Prostate gland (tissue), 2 donors: ENCODE measurements at places on chromosomes 13 and 19. TPM values are rescaled to one million over a fixed set of nuclear protein-coding genes. Genes with fewer than 3 reads are reported as not detected.

Gene RGCC
- 87.0 TPM for total RNA-seq

Gene GEMIN7
- 13.9 TPM for total RNA-seq

GRCh38 chr19:19451429-19452242 lies 46.2 kb downstream of the GATAD2A start:
- H3K4me3 ChIP-seq, result no peak overlapping the region
- DNase-seq, result no peak
- H3K27ac ChIP-seq, result no peak overlapping the region
- no peaks in the 10 kb centered on the region for H3K36me3 ChIP-seq
- no peaks in the 10 kb centered on the region for H3K4me1 ChIP-seq

- no peaks in the 10 kb centered on the region for H3K36me3 ChIP-seq
- H3K4me3 ChIP-seq, result no peak overlapping the region
- H3K27ac ChIP-seq, result no peak overlapping the region
- H3K27me3 ChIP-seq, result no peaks in the 10 kb centered on the region
- DNase-seq, result no peak
These were observed 88.0 kb downstream of the SLC10A2 start for GRCh38 chr13:102978168-102978567.

- no peak overlapping the region for H3K27ac ChIP-seq
- H3K36me3 ChIP-seq, result no peaks in the 10 kb centered on the region
- no peaks in the 10 kb centered on the region for H3K4me1 ChIP-seq
These were observed 43.8 kb downstream of the DCT start for GRCh38 chr13:94435604-94436226.

DNA sequence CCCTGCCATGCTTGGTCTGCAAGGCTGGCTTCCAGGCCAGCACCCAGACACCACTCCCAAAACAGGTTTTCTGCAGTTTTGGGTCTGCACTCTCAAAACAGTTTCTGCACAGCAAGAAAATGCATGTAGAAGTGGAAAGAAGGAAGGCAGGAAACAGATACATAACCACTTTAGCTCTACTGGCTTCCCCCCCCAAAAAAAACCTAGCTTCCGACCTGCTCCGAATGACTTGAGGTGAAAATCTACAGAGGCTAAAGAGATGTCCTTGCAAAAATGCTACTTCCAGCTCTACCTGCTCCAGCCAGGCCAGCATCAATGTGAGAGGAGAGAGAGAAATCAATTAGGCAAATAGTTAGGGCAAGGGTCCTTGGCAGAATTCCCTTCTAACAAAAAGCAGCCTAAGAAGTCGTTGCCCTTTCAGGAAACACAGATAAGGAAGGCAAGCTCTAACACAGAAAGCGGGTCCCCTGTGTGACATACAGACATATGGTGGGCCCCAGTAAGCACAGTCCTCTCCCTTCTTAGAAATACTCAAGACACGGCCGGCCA lies 3.4 kb downstream of the C19orf12 start:
- H3K4me3 ChIP-seq, result no peak overlapping the region
- no peaks in the 10 kb centered on the region for H3K27me3 ChIP-seq
- H3K36me3 ChIP-seq, result no peaks in the 10 kb centered on the region
- DNase-seq, result no peak

- no peak for DNase-seq
- no peaks in the 10 kb centered on the region for H3K36me3 ChIP-seq
- no peak overlapping the region for H3K4me3 ChIP-seq
- H3K4me1 ChIP-seq, result no peaks in the 10 kb centered on the region
- H3K27ac ChIP-seq, result no peak overlapping the region
- no peaks in the 10 kb centered on the region for H3K27me3 ChIP-seq
These were observed 728.9 kb downstream of the EFNB2 start for GRCh38 chr13:105806628-105806920.

GRCh38 chr19:53824134-53824611 lies at the start of gene NLRP12:
NLRP12 (minus strand) TSS chr19:53824314; CDS start chr19:53824174, 140 bp downstream.
- H3K36me3 ChIP-seq, result no peaks in the 10 kb centered on the region
- no peak within 1 kb of the TSS for H3K4me3 ChIP-seq
- DNase-seq, result no peak
- H3K27me3 ChIP-seq, result no peaks in the 10 kb centered on the region
- H3K4me1 ChIP-seq, result no peaks in the 10 kb centered on the region
- no peak within 1 kb of the TSS for H3K27ac ChIP-seq

GRCh38 chr19:12867120-12868099 lies 13.8 kb downstream of the DNASE2 start:
- no peaks in the 10 kb centered on the region for H3K36me3 ChIP-seq
- DNase-seq, result peak; percentile 41
- no peaks in the 10 kb centered on the region for H3K4me1 ChIP-seq
- no peaks in the 10 kb centered on the region for H3K27me3 ChIP-seq

DNA sequence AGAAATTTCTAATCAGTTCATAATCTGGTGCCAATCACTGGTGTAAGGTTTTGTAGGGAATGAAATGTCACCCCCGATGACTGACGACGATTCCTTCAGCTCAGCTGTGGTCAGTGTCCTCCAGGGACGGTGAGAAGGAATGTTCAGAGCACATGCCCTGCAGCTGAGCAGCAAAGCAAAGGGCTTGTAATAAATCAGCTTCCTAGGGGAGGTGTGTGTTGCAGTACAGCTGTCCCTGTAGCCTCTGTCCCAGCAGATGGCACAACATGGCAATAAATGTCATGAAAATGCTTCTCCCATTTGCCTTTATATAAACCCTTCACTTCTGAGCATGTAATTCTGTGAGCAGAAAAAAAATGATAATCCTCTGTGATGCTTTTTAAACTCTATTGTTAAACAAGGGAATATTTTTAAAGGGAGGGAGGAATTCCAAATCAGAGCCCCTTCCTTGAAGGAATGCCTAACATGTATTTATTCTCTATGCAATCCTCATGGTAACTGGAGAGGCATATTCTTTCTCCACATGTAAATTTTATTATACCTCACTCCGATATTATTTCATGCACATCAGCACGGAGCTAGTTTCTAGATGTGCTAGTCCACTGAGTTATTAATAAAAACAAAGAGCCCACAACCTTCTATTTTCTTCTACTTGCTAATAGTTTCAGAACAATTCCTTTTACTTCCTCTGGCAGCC lies 102.5 kb downstream of the FAM216B start:
- H3K4me3 ChIP-seq, result no peak overlapping the region
- H3K36me3 ChIP-seq, result no peaks in the 10 kb centered on the region
- no peak overlapping the region for H3K27ac ChIP-seq
- no peaks in the 10 kb centered on the region for H3K27me3 ChIP-seq
- DNase-seq, result peak; percentile 39
- H3K4me1 ChIP-seq, result no peaks in the 10 kb centered on the region

DNA sequence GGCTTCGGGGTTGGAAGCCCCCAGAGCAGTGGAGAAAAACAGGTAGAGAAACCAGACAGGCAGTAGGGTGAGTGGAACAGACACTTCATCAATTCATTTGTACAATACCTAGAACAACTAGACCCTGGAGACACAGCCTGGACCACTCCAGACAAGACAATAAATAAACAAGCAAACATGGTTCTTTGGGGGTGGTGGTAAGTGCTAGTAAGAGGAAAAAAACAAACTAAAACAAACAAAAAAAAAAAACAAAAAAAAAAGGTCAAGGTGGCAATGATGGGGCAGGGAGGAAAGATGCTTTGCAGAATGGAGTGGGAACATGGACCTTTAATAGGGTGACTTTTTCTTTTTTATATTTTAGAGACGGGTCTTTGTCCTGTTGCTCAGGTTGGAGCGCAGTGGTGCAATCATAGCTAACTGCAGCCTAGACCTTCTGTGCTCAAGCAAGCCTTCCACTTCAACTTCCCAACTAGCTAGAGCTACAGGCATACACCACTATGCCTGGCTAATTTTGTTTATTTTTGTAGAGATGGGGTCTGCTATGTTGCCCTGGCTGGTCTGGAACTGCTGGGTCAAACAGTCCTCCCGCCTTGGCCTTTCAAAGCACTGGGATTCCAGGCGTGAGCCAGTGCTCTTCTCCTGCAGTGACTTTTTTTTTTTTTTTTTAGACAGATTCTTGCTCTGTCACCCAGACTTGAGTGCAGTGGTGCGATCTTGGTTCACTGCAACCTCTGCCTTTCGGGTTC lies 3.1 kb downstream of the JUNB start:
- H3K27ac ChIP-seq, result peak overlapping the region; percentile 100
- DNase-seq, result no peak
- H3K4me3 ChIP-seq, result peak overlapping the region; percentile 85
- no peaks in the 10 kb centered on the region for H3K27me3 ChIP-seq
- no peaks in the 10 kb centered on the region for H3K36me3 ChIP-seq
